Lung (tissue), 17 donors: ENCODE measurements at places on chromosomes 5 and 9. TPM values are rescaled to one million over a fixed set of nuclear protein-coding genes. Genes with fewer than 3 reads are reported as not detected.

TAS2R1 gene
- 0.85 TPM for total RNA-seq

CDH10 gene
- total RNA-seq = 0.28 TPM

MOB3B gene
- 12.9 TPM for total RNA-seq

DNA sequence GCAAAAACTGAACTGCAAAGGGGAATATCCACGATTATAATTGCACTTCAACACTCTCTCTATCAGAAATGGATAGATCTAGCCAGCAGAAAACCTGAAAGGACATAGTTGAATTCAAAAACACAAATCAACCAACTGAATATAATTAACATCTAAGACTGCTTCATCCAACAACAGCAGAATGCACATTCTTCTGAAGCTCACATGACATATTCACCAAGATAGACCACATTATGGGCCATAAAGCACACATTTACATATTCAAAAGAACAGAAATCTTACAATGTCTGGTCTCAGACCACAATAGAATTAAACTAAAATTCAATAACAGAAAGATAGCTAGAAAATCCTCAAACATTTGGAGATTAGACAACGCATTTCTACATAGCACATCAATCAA is 118.3 kb downstream of the FBXO4 start:
- H3K27me3 ChIP-seq = no peaks in the 10 kb centered on the region
- H3K36me3 ChIP-seq = no peaks in the 10 kb centered on the region
- H3K27ac ChIP-seq = no peak overlapping the region
- no peaks in the 10 kb centered on the region for H3K4me1 ChIP-seq
- DNase-seq = no peak
- no peak overlapping the region for H3K4me3 ChIP-seq

DNA sequence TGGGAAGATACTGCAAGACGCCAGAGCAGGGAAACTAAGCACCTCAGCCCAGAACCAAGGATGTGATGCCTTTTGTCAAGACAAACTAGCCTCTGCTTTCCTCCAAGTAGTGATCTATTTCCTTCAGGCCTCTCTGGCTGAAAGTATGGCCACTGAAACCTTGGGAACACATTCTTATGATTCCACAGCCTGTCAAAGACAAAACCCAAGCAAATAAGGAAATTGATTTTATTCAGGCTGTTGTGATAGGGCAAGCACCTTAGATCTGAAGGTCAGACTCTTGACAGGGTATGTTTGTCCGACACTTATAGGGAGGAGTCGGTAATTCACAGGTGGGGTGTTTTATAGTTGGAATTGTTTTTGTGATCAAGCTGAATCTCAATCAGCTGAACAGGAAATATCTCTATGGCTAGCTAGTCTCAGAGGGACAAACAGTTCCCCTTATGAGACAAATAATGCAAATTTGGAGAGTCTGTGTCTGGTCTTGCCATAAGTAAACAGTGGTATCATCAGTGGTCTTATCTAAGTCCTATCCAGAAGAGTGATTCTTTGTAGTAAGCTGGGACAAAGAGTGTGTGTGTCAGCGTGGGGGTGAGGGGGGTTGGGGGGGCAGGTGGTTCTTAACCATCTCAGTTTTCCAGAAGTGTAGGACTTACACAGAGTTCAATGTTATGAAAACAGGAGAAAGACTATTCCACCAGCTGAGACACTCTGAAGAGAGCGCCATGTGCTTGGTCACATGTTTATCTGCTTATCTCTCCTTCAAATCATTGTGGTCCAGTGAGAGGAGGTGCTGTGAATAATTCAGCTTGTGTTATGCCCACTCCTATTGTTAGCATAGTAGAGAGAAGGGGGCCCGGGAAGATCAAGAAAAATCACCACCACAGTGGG is 6.7 kb upstream of the ZCCHC10 start:
- no peak overlapping the region for H3K27ac ChIP-seq
- DNase-seq = no peak
- no peaks in the 10 kb centered on the region for H3K27me3 ChIP-seq

- H3K36me3 ChIP-seq = peaks cover 18% of the 10 kb centered on the region
- H3K4me1 ChIP-seq = no peaks in the 10 kb centered on the region
- H3K27me3 ChIP-seq = no peaks in the 10 kb centered on the region
Measured at GRCh38 chr5:109347252-109347888, 62.4 kb downstream of the PJA2 start.

DNA sequence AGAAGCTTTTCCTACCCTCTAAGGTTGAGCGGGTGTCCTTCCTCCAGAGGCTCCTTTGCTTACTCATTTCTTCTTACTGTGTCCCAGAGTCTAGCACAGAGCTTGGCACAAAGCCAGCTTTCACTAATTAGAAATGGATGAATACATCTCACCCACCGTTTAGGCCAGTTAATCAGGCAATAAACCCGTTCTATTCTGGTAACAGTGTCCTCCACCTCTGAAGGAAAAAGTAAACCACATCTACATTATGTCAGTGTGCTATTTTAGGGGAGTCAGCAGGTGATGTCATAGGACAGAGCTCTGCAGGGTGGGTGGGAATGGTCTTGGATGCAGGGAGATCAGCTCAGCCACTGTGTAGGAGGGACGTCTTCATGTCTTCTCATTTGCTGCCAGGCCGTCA is 109.2 kb downstream of the OSTF1 start:
- H3K4me1 ChIP-seq = no peaks in the 10 kb centered on the region
- no peak overlapping the region for H3K4me3 ChIP-seq
- H3K27me3 ChIP-seq = no peaks in the 10 kb centered on the region
- H3K27ac ChIP-seq = no peak overlapping the region
- peaks cover 3% of the 10 kb centered on the region for H3K36me3 ChIP-seq

GRCh38 chr9:71703172-71703872 is 65.0 kb downstream of the CEMIP2 start:
- DNase-seq = no peak
- H3K4me3 ChIP-seq = no peak overlapping the region
- H3K27ac ChIP-seq = no peak overlapping the region
- H3K36me3 ChIP-seq = peaks cover 21% of the 10 kb centered on the region
- no peaks in the 10 kb centered on the region for H3K27me3 ChIP-seq
- no peaks in the 10 kb centered on the region for H3K4me1 ChIP-seq

DNA sequence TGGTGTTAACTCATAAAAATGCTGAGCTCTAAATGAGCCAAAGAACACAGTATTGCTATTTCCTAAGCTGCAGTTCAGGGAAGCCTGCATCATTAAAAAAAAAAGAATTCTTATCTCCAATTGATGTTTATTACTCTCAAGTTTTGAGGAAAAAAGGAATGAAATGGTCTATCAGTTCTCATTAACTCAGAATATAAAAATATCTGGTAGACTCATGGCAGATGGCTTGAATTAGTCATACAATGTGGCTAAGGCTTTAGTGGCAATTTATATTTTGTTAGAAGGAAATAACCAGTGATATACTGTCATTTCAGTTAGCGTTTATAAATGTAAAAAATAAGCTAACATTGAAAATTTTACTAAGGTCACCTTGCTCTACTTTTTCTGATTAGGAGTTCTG is 1403.4 kb upstream of the C9orf72 start:
- no peak for DNase-seq
- no peak overlapping the region for H3K27ac ChIP-seq
- H3K27me3 ChIP-seq = peaks cover 5% of the 10 kb centered on the region
- no peak overlapping the region for H3K4me3 ChIP-seq

GRCh38 chr5:34544403-34544802 is 111.7 kb upstream of the RAI14 start:
- H3K36me3 ChIP-seq = no peaks in the 10 kb centered on the region
- no peaks in the 10 kb centered on the region for H3K27me3 ChIP-seq
- no peak overlapping the region for H3K27ac ChIP-seq
- H3K4me3 ChIP-seq = no peak overlapping the region
- no peak for DNase-seq

GRCh38 chr5:41695920-41696582 is 174.2 kb downstream of the OXCT1 start:
- H3K4me3 ChIP-seq = no peak overlapping the region
- no peaks in the 10 kb centered on the region for H3K36me3 ChIP-seq
- no peaks in the 10 kb centered on the region for H3K27me3 ChIP-seq
- no peak overlapping the region for H3K27ac ChIP-seq

- H3K4me3 ChIP-seq = no peak overlapping the region
- DNase-seq = peak; percentile 41
- no peak overlapping the region for H3K27ac ChIP-seq
- H3K4me1 ChIP-seq = no peaks in the 10 kb centered on the region
Measured at GRCh38 chr5:42057254-42057690, 132.2 kb downstream of the FBXO4 start.

DNA sequence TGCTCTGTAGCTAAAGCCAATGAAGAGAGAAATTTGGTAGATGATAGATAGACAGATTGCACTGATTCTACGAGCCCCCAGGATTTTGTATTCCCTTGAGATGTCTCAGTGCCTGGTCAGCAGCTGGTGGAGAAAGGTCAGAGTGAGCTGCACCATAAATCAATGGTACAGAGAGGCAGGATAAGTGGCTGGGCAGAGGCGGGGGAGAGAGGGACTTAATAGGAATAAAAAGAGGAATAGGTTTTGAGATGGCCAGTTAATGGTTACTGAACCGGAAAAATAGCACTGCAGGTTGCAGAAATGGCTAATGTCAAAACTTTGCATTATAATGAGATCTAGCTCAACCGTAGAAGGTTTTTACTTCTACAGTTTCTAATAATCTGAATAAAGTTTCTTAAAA is 47.9 kb upstream of the SLC12A2 start:
- DNase-seq = no peak
- H3K4me3 ChIP-seq = no peak overlapping the region
- H3K4me1 ChIP-seq = no peaks in the 10 kb centered on the region
- no peaks in the 10 kb centered on the region for H3K27me3 ChIP-seq
- no peaks in the 10 kb centered on the region for H3K36me3 ChIP-seq
- no peak overlapping the region for H3K27ac ChIP-seq

DNA sequence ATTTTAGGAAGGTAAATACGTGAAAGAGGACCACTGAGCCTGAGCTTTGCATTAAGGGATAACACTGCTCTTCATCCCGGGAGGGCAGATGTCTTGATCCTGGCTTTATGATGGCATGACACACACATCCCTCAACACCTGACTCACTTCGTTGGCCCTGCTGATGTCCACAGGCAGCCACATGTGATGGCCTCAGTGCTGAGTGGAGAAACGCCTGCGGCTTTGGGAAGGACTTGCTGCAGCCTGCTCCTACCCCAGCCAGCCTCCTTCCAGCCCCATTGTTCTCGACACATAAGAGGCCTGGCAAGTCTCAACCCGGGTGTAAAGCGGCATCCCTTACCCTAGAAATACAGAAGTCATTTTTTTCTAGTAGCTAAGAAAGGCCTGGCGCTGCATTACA is 169.0 kb downstream of the SYK start:
- H3K27me3 ChIP-seq = no peaks in the 10 kb centered on the region
- no peaks in the 10 kb centered on the region for H3K36me3 ChIP-seq
- no peaks in the 10 kb centered on the region for H3K4me1 ChIP-seq

DNA sequence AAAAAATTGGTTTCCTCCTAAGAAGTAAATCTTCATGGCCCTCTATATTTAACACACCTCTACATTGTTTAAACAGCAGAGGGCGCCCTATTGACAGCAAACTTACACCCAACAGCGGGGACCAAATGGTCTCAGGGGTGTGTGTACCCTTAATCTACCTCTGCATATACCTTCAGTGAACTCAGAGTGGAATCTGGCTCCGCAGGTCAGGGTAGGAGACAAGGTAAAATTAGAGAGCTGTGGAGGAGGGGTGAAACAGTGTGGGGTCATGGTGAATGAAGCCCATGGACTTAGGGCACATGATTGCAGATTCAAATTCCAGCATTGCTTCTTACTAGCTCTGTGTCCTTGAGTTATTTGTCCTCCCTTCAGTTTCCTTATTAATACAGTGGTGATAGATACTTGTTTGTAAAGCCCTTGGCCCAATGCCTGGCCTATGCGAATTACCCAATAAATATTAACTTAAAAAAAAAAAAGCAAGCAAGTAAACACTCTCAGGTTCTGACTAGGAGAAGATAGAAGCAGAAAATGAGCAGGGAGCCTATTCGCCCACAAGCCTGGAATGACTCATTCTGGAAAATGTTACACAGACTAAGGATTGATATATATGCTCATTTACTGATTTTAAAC is 122.9 kb downstream of the CAVIN4 start:
- peak; percentile 27 for DNase-seq
- H3K36me3 ChIP-seq = no peaks in the 10 kb centered on the region
- no peak overlapping the region for H3K4me3 ChIP-seq
- H3K4me1 ChIP-seq = no peaks in the 10 kb centered on the region
- no peaks in the 10 kb centered on the region for H3K27me3 ChIP-seq
- H3K27ac ChIP-seq = no peak overlapping the region

DNA sequence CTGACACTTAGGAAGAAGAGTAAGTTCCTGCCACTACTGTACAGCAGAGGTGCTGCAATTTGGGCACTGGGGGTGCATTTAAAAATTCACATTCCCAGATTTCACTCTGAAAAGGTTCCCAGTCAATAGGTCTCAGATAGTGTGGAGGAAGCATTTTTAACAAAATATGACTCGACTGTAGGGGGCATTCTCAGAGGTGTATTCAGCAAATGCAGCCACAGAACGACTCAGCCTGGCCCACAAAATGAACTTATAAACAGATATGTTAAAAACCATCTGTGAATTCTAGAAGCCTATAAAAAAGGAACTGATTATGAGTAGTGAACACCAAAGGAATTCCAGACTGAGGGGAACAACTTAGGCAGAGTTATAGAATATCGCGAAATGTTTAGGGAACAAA is 31.1 kb downstream of the MLLT3 start:
- H3K36me3 ChIP-seq = peaks cover 1% of the 10 kb centered on the region
- H3K4me1 ChIP-seq = no peaks in the 10 kb centered on the region
- no peak overlapping the region for H3K4me3 ChIP-seq
- DNase-seq = no peak
- no peak overlapping the region for H3K27ac ChIP-seq

GRCh38 chr5:127988146-127988760 is 95.3 kb upstream of the SLC12A2 start:
- no peak overlapping the region for H3K4me3 ChIP-seq
- no peaks in the 10 kb centered on the region for H3K36me3 ChIP-seq
- H3K4me1 ChIP-seq = no peaks in the 10 kb centered on the region
- no peak overlapping the region for H3K27ac ChIP-seq

GRCh38 chr9:82170866-82171265 is 182.3 kb downstream of the SPATA31D1 start:
- no peaks in the 10 kb centered on the region for H3K36me3 ChIP-seq
- H3K4me3 ChIP-seq = no peak overlapping the region
- DNase-seq = no peak
- H3K27me3 ChIP-seq = no peaks in the 10 kb centered on the region
- no peak overlapping the region for H3K27ac ChIP-seq
- H3K4me1 ChIP-seq = no peaks in the 10 kb centered on the region

DNA sequence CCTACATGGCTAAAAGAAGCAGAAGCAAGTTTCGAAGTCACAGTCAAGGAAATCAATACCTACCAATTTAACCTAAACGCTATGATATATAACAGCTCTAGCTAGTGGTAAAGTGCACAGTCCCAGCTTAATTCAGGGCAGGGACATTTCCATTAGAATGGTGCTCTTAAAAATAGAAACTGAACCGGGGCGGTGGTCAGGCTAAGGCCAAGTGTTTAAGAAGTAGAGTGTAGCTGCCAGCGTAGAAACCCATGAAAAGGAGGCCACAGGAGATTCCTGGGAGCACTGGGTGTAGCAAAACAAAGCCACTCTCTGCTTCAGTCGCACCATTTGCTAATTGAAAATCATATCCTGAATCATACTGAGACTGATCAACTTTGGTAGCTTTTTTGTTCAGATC is 28.8 kb downstream of the PPIC start:
- no peak overlapping the region for H3K27ac ChIP-seq
- no peak overlapping the region for H3K4me3 ChIP-seq
- no peak for DNase-seq
- H3K36me3 ChIP-seq = no peaks in the 10 kb centered on the region
